HS-5 (cell line): ENCODE measurements at places on chromosomes 3 and 15.

- DNase-seq = no peak
Measured at GRCh38 chr3:39707314-39707909, 102.0 kb upstream of the MYRIP start.

DNA sequence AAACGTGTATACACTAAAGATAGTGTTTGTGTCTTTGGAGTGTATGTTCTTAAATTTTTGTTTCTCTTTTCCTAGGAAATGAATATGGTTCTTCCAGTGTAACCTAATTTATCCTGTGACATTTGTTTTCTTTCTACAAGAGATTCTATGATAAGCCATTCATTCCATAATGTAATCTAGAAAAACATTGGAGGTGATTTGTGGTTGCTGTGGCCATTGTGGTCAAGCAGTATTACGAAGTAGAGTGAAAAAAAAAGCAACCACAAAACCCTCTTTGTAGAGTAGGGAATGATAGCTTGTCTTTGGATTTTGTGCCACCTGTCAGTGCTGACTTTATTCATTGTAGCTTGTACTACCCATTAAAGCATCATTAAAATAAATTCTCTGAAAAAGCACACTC is 1209.6 kb downstream of the ZPLD1 start:
- no peak for DNase-seq

DNA sequence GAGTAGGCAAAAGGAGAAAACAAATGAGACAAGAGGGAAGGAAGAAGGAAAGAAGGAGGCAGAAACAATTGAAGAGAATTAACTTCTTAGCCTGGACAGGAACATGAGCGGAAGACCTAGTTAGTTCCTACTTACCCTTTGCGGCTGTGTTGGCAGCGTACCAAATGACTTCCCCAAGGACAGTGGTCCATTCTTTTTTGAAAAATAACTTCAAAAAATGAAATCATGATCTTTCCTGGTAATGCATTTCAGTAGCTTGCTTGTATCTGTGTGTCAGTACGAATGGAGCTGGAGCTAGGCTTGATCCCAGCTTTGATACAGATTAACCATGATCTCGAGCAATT is 41.5 kb upstream of the CFAP161 start:
- DNase-seq = no peak

DNA sequence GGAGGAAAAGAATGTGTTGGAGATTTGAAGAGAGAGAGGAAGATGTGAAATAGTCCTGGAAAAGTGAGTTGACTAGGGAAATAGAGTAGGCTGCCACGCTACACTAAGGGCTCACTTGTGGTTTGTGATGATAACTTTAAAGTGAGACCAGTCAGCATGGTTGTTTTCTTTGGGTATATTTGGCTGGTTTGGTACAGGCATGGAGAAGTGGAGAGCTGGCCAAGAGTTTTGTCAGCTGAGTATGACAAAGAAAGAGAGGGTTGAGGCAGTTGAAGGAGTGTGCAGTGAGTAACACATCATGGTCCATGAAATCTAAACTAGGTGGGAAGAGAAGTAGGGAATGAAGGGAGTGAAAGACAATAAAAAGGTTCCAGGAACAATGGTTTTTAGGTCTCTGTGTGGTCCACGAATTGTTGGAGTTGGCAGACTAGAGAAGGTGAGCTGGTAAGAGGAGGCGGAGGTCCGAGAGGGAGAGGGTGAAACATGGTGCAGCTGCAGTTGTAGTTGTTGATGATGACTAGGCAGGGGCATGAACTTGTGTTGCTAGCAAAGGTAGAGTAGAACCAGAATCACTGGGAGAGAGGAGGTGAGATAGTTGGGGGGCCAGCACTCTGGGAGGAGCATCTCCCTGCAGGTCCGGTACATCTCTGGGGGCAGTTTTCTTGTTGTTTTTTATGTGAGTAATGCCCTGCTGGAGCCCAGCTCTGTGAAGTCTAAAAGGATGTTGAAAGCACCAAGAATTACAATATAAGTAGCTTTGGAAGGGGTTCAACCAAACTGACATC is 21.0 kb downstream of the ZNF80 start:
- DNase-seq = no peak

GRCh38 chr3:32138545-32139104 is 32.2 kb downstream of the GPD1L start:
- DNase-seq = no peak

DNA sequence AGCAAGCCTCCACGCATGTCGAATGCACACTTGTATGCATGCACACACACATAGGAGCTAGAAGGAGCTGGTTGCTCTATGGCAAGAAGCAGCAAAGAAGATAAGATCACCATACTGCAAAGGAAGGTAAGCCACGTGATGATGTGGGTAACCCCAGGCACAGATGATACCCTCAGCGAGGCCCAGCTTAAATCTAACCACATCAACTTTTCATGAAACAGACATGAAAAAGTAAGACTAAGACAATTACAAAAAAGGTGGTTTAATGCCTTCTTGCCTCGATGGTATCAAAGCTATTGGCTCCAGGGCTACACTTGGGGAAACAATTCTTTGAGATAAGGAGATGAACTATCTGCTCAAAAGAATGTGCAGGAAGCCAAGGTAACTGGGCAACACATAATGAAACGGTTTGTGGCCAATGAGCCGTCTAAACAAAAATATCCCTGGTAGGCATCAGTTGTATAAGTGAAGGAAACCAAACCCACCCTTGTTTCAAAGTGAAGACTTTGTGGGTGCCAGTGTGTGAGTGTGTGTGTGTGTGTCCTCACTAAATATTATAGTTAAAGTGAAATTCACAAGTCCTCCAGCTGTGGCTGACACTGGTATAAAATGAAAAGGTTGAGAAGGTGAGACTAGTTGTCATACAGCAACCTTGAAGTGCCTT is 365.7 kb upstream of the ICE2 start:
- DNase-seq = no peak

GRCh38 chr15:60835974-60836373 is 357.0 kb upstream of the ICE2 start:
- no peak for DNase-seq

- peak; percentile 42 for DNase-seq
Measured at GRCh38 chr15:35740761-35741160, 194.8 kb upstream of the DPH6 start.

GRCh38 chr3:126329927-126330725 is 27.1 kb downstream of the KLF15 start:
- no peak for DNase-seq

GRCh38 chr15:96629511-96629910 is 299.0 kb downstream of the NR2F2 start:
- DNase-seq = no peak

DNA sequence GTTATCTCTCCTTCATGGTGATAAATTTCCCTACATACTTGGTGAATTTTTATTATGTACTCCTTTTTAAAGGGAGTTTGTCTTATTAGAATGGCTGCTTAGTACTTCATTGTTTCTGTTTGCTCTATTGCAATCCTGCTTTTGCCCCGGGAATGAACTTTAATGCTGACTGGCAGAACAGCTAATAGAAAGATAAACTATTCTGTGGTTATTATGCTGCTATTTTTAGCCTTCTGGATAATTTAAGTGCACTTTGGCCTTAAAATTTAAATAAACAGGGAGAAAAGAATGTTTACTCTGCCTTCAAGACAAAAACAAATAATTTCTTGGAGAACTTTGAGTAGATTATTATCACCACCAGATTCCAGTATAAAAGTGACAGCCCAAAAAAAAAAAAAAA is 413.8 kb upstream of the CCDC54 start:
- no peak for DNase-seq

DNA sequence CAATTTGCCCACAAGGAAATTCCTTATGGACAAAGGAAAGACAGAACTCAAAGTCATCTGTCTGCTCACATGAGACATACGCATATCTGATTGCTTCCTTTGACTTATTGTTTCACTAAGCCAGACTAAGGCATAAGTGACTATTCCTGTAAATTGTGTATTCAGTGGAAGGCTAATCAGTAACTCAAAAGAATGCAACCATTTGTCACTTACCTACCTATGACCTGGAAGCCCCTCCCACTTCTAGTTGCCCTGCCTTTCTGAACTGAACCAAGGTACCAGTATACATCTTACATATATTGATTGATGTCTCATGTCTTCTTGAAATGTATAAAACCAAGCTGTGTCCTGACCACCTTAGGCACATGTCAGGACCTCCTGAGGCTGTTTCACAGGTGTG is 53.5 kb upstream of the PROK2 start:
- DNase-seq = no peak

GRCh38 chr3:194869482-194870169 is 183.9 kb downstream of the FAM43A start:
- DNase-seq = peak; percentile 56

DNA sequence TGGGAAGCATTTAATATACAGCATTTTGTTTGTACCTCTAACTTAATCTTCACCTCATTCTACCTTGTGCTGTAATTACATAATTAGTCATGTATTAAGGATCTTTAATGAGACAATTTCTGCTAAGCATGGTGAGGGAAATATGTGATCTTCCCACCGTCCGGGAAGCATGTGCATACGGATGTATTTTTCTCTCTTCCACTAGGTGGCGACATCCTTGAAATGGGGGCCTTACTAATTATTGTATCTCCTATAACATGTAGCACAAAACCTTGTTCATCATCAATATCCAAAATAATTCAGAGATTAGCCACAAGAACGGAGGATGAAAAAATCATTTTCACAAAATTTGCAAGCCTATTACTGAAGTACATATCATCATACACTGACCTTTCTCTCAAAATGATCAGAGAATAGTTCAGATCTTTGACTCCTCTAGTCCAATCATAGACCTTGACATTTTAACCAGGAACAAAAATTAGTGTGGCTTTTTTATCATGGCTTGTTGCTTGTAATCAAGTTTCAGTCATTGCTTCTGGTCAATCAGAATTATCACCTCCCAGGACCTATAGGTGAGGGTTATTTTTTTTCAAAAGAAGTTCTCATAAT is 148.9 kb upstream of the GBE1 start:
- peak; percentile 13 for DNase-seq

- no peak for DNase-seq
Measured at GRCh38 chr15:93983526-93983925, 247.8 kb upstream of the MCTP2 start.

DNA sequence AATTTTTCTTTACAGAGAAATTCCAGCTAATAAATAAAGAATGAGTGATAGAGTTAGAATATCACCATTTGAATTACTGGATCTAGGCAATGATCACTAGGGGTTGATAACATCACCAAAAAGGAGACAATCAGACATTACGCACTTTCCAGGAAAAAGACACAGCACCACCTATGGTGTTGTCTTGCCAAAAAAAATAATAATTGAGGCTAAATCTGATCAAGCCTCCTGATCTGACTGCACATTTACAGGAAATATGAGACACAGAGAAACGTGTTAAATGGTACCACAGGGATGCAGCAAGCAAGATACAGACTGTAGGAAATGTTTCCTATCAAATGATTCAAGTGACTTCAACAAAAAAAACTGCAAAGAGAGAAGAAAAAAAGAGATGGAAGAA is 92.8 kb downstream of the EOMES start:
- no peak for DNase-seq

GRCh38 chr3:2458816-2459215 is 360.1 kb downstream of the CNTN4 start:
- no peak for DNase-seq

DNA sequence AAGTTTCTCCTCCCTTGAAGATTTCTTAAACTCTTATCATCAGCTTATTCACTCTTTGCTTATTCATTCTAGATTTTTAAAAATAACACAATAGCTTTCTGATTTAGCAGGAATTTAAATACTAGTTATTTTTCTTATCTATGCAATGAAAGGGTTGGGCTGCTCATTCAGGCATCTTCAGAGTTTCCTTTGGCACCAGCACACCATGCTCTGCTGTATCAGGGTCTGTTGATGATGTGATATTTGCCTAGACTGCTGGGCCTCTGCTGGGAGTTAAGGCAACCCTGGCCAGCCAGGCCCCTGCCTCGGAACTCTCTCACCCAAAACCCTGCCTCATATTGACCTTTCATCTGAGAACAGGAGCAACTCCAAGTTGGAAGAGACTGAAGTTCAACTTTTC is 35.0 kb downstream of the DRD3 start:
- DNase-seq = no peak

DNA sequence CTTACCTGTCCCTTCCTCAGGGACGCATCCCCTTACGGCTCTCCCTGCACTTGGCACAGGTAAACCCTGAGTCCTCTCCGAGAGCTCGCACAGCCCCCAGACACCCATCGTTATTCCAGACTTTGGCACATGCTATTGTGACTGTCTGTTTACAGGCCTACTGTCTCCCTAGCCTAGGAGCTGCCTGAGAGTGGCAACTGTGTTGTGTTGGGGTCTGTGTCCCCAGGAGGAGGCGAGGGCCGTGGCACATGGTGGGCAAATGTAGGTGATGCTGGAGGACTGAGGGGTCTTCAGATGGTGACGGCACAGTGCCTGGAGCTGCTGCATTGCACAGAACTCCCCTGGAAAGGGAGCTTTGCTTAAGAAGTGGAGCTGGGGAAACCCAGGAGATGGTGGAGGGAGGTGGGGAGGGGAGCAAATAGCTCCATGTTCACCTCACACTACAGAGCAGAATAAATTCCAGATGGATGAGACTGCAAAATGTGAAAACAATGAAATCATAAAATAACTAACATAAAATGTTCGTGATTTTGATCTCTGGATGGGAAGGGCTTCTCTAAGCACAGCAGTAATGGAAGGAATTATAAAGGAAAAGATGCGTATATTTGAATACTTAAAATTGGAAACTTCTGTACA is 96.5 kb downstream of the SMAD6 start:
- DNase-seq = peak; percentile 32

- DNase-seq = peak; percentile 13
Measured at GRCh38 chr15:95208988-95209387, 977.6 kb downstream of the MCTP2 start.

DNA sequence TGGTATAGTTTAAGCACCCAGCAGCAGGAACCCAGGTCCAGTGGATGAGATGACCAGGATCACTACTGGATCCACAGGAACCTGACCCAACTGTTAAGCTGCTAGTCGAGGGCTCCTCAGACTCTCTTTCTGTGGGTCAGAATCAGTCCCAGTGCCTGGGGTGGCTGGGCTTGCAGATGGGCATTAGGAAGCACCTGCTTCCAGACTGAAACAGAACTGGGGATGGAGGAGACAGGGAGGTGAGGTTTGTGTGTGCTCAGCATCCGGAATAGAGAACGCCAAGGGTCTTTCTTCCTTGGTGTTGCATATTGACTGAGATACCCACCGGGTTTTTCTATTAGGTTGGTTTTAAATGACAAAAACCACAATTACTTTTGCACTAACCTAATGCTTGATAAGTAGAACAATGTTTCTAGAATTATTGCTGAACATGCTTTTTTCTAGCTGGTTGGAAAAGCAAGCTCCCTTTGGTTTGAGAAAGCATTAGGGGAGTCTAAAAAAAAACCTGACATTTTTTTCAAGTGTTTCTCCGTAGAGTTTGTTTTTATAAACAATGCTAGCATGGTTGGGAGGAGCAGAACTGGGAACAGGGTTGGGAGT is 779 bp downstream of the ST3GAL6 start:
- no peak for DNase-seq

GRCh38 chr3:159074756-159075701 is 273.2 kb downstream of the MFSD1 start:
- DNase-seq = no peak

DNA sequence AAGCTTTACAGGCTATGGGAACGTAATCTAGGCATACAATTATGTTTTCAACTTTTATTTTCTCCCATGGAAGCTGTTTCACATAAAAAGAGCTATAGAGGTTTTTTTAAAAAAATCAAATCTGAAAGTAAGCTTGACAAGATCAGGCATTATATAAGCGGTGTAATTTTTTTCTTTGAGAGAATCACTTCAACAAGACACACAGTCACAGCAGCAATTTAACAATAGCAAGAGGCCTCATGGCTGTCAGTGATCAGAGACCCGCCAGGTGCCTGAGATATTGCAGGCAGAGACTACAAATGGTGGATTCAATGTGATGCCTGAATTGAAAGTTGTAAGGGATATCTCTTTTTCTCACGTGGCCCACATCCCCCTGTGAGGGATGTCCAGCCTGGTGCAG is 270.5 kb upstream of the TBC1D5 start:
- DNase-seq = no peak
